ENCODE measurements at places on chromosomes 4 and X.

GRCh38 chr4:1602655-1603412, 81.3 kb downstream of the FAM53A start:
- no peak for DNase-seq

GRCh38 chr4:181682367-181683047, 560.7 kb upstream of the TENM3 start:
- no peak for DNase-seq

GRCh38 chr4:169189372-169189771, 81.4 kb downstream of the SH3RF1 start:
- no peak for DNase-seq

DNA sequence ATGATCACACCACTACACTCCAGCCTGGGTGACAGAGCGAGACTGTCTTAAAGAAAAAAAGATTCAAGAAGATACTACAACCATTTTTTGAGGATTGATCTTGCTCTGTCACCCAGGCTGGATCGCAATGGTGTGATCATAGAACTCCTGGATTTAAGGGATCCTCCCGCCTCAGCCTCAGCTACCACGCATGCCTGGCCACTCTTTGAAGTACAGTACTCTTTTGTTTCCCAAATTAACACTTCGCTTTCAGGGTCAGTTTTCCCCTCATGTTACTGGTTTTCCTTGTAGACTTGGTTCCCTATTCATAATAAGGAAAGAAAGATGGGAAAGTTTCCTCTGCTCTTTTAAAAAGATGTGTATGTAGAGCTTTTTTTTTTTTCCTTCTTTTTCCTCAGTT, 34.3 kb downstream of the FHIP1A start:
- no peak for DNase-seq

- DNase-seq = no peak
These were observed 28.5 kb upstream of the TEX13C start for GRCh38 chrX:125291124-125291523.

GRCh38 chr4:3611778-3612177, 79.6 kb upstream of the LRPAP1 start:
- no peak for DNase-seq

DNA sequence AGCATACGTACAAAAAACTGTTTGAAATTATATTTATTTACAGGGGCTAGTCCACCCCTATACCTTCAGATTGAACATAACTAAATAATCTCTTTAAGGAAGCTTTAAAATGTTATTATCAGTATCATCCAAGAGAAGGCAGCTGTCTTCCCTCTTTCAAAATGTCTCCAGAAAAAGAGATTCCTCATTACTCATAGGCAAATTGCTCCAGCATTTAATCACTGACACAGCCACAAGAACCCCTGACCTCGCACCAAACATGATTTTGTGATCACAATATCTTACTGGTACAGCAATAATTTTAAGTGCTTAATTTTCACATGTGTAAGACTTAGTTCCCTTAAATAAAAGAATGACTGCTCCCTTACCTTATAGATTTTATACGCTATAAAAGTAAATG, 9.7 kb downstream of the BOD1L1 start:
- no peak for DNase-seq

GRCh38 chrX:12991575-12991974, 16.7 kb downstream of the TMSB4X start:
- no peak for DNase-seq

- no peak for DNase-seq
These were observed 18.3 kb downstream of the MAGED2 start for GRCh38 chrX:54825716-54826438.

DNA sequence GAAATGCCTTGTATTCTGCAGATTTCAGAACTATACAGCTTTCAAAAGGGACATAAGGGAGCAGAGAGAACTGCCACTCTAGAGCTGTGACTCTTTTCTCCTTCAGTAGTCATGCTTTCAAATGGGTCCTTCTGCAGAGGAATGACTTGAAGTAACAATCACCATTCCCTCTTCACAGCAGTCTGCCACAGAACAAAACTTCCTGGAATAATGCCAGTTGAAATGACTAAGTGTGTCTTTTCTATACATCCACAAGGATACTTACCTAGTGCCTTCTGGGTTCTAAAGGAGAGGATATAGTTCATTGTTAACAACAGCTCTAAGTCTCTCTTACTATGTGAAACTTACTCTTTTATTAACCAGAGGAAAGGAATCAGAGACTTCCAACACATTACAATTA, 515.4 kb upstream of the ATOH1 start:
- no peak for DNase-seq

GRCh38 chrX:74492720-74493201, 71.5 kb downstream of the SLC16A2 start:
- no peak for DNase-seq

DNA sequence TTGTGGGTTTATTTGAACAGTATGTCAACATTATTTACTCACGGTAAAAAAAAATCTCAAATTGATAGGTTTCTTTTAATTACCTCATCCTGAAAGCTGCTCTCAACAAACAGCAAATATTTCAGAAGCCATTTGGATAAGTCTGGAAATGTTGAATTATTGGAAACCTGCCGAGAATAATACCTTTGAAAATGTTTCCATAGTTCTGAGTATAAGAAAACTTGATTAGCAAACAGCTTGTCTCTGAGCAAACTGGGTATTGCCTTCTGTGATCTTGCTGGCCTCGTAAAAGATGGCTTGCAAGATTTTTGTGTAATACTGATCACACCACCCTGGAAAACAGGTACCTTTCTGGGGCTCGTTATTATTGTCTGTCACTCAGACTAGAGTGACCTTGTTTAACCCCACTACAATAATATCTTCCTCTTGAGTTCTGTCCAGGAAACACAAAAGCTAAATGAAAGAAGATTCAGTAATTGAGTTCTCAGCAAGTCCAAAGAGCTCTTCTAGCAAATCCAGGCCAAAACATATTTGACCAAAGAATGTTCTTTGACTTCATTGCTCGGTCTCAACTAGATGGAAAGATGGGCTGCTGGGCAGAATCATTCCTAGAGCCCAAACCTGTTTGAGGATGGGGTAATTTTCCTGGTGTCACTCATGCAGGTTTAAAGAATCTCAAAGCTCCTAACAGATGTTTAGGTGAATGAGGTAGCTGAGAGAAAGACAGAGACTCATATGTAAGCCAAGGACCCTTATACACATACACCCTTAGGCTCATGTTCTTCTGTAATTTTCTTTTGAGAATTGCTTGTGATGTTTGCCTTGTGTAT, 255.6 kb upstream of the JADE1 start:
- DNase-seq = no peak

- DNase-seq = no peak
These were observed 1.1 kb downstream of the WDR17 start for GRCh38 chr4:176066757-176067156.

- DNase-seq = no peak
These were observed 3.8 kb downstream of the NAT8L start for GRCh38 chr4:2062808-2063524.

DNA sequence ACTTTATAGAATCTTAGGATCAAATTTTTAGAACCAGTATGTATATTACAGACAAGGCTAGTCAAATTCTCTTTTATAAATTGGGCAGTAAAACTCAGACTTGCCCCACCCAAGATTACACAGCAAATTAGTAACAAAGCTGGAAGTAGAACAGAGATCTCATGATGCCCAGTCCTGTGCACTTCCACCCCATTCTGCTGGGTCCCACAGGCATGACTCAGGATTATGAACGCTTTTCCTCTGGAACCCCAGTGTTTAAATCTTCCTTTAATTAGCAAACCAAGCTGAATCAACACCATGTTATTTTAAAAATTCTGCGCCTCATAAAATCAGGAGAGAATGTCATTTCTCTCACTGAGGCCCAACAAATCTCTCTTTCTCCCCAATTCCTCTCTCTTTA, 1.5 kb upstream of the IL13RA2 start:
- DNase-seq = no peak

- no peak for DNase-seq
These were observed 289.8 kb upstream of the STS start for GRCh38 chrX:6857749-6858148.

DNA sequence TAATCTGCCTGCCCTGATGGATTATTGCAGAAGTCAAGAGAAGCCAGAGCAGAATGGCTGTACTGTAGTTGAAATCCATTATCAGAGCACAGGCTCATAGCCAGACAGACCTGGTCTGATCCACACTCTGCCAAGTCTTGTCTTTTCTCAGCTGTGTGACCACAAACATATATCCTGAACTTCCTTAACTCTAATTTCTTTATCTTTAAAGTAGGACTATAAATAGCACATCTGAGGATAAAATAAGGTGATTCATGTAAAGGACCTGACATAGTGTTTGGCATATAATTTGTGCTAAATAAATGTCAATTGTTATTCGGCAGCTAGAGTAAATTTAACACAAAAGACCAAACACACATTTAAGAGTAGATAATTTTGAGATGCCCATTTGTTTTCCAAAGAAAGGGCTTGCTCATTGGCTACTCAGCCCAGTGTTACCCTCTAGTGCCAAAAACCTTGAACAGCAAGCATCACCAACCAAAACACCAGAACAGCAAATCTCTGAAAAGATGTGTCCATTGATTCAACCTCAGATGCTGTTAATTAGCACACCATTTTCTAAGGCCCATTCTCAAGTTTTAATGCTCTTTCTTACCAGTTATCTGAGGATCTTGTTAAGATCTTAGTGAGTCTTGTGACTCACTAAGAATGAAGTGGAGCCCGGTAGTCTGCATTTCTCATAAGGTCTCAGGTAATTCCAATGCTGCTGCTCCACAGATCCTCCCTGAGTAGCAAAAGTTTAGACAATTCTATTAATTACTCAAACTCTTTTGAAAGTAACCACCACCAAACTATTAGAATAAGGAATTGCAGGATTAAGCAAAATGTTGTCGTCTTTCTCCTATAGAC, 108.8 kb downstream of the HHIP start:
- no peak for DNase-seq

- no peak for DNase-seq
These were observed 36.2 kb downstream of the ARHGAP10 start for GRCh38 chr4:147768113-147768512.

- DNase-seq = no peak
These were observed 102.1 kb downstream of the CPZ start for GRCh38 chr4:8694651-8695151.

DNA sequence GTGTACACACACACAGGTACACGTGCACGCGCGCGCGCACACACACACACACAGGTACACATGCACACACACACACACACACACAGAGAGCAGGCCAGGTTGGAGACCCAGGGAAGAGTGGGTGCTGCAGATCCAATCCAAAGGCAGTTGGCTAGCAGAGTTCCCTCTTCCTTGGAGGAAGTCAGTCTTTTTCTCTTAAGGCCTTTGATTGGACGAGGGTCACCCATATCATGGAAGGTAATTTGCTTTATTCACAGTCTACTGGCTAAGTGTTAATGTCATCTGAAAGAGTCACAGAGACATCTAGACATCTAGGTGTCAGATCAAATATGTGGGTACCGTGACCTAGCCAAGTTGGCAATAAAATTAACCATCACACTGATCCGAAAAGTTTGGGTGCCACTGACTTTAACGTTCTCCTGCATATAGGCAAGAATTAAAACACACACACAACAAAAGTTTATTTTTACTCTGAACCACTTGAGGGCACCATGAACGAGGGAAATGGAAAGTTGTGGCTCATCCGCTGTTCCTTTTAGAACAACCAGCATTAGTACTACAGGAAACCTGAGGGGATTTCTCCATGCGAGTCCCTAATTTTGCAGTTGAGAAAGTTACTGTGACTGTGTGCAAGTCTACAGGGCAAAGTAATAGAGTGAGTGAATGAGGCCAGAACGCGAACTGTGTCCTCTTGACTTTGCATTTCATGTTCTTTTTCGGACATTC, 66.0 kb upstream of the STOX2 start:
- DNase-seq = no peak

GRCh38 chrX:23861215-23861896, 46.4 kb downstream of the APOO start:
- DNase-seq = no peak

- no peak for DNase-seq
These were observed 1093.8 kb upstream of the AGA start for GRCh38 chr4:178535939-178536579.

DNA sequence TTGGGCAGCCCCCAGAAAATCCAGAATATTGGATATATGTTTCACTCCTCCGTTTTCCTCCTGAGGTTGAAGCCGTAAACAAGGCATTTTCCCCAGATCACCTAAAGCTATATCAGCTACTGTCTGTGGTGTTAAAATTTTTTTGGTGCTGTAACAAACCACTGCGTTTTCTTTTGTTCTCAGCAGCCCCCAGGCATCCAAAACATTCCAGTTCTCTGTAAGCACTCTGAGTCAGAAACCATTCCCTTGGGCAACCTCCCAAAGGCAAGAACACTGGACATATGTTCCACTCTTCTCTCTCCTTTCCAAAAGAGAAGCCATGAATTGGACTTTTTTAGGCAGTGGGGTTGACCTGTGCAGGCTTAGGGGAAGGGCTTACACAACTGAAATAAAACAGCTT, 310.9 kb downstream of the MID1IP1 start:
- no peak for DNase-seq

- DNase-seq = no peak
These were observed 65.6 kb downstream of the MCF2 start for GRCh38 chrX:139642241-139642927.

DNA sequence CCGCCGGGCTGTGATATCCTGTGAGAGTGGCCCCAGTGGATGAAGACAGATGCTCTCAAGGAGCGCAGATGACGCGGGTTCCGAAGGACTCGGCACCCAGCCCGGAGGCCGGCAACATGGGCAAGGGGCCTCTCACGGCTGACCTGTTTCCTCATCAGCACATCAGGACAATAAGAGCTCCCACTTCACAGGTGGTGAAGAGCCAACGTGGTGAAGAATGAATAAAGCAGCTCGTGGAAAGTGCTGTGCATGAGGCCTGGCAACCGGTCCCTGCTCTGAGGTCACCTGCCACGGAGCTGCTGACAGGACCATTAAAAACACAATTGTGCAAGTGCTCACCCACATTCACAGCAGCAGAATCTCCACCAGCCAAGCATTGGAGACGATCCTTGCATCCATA, 22.9 kb downstream of the ABLIM2 start:
- DNase-seq = no peak

GRCh38 chrX:132565273-132565672, 76.4 kb upstream of the MBNL3 start:
- no peak for DNase-seq

GRCh38 chr4:66052426-66052825, 382.1 kb upstream of the EPHA5 start:
- no peak for DNase-seq

Data from stimulated activated CD8-positive, alpha-beta memory T cell treated with anti-CD3 and anti-CD28 coated beads, Interleukin-15, amount 100 ng/mL, for 24 hours (primary cell).